ENCODE measurements at places on chromosomes 5 and 9.

GRCh38 chr9:6620796-6621195, 24.7 kb downstream of the GLDC start:
- no peak for DNase-seq

DNA sequence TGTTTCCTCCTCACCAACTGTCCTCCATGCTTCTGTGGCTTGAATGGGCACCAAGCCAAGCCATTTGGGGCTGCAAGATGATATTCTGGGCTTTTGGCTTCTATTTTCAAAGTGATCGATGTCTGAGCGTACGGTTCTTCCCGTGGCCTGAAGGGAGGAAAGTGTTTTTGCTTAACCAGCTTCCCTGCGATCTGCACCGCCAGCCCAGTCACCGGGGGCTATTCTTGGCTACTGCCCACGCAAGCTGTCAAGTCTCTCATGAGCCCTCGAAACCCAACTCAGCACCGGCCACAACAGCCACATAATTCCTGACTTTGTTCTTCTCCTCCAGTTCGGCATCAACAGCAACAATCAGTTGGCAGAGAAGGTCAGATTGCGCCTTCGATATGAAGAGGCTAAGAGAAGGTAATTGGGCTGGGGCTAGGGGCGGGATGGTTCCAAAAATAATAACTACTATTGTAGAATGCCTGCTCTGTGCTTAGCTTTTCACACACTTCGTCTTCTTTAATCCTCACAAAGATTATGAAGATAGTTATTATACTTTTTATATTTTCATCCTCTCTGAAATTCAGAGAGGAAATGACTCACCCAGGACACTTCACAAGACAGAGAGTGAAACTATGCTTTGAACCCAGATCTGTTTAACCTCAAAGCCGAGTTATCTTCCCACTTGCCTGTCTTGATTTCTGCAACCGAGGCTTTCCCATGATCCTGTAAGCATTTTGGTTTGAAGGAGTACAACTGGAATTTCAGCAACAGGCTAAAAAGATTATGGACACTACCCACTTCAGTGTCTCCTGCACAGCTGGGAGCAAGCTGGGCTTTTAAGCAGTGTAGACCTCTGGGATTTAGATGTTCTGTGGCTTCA, 76.4 kb upstream of the RARS1 start:
- DNase-seq, result peak; percentile 45

- DNase-seq, result no peak
These were observed 6.1 kb downstream of the RORB start for GRCh38 chr9:74503219-74503618.

DNA sequence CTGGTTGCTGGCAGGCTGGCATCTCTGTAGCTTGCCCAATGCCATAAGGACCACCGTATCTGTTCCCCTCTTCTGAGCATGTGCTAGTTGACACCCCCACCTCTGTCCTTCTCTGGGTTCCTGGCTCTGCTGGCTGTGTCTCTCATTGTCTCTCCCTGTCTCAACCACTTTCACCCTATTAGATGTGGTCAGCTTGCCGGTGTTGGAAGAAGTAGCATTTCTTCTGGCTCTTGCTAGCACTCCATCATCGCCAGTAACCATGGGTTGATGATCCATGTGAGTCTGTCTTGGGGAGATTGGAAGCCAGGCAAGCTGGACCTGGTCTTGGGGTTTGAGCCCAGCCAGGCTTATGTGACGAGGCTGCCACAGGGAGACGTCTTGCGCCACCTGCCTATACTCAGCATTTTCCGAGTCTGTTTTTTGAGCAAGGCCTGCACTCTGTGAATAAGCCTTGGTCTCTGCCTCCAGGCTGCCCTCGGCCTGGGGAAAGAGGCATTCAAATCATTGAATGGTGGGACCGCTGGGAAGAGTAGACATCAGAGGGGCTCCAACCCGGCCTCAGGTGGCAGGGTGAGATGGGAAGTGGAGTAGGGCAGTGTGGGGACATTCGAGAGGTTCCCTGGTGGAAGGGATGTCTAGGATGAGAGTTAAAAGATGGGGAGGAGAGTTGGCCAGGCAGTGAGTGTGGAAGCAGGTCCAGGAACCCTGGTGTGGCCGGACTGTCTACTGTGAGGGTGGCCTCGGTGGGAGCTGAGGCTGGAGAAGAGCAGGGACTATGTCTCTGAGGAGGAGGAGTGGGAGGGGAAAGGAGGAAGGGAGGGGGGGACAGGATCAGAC, 74.3 kb downstream of the ZNF618 start:
- no peak for DNase-seq

DNA sequence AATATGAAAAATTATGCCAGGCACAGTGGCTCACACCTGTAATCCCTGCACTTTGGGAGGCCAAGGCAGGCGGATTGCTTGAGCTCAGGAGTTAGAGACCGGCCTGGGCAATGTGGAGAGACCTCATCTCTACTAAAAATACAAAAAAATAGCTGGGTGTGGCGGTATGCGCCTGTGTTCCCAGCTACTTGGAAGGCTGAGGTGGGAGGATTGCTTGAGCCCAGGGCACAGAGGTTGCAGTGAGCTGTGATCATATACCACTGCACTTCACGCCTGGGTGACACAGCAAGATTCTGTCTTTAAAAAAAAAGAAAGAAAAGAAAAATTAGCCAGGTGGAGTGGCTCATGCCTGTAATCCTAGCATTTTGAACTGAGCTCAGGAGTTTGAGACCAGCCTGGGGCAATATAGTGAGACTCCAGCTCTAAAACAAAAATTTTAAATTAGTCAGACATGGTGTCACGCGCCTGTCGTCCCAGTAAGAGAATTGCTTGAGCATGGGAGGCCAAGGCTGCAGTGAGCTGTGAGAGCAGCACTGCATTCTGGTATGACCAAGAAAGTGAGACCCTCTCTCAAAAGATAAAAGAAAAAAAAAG, 18.0 kb downstream of the PLAA start:
- DNase-seq, result no peak

GRCh38 chr5:177232761-177233160, 70.8 kb downstream of the RAB24 start:
- no peak for DNase-seq

- DNase-seq, result no peak
These were observed 135.8 kb downstream of the PCSK1 start for GRCh38 chr5:96297290-96297689.

GRCh38 chr9:84874022-84874421, 204.5 kb downstream of the NTRK2 start:
- DNase-seq, result no peak

DNA sequence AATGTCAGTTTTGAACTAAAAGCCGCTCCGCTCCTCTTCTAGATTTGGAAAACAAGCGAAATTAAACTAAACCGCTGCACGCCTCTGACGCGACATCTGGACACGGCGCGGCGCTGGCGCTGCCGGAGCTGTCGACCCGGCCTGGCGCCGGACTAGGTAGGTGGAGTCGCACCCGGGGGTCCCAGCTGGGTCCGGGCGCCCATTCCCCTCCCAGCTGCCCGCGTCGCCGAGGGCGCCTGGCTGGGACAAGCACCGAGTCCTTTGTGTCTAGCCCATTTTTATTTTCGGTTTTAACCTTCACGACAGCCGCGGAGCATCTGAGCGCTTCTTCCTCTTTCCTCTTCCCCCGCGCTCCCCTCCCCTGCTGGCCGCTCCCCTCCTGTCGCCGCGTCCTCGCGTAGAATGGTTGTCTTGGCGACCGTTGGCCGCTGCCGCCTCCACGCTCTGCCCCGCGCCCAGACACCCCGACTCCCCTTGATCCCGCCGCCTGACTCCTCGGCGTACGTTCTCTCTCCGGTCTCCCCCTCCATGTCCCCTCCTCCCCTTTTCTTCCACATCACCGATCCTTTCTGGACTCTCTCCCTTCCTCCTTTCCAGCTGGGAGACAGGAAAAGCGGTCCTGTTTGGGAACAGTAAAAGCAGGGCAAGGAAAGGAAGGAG, 545 bp downstream of the CDKN2B-AS1 start:
- DNase-seq, result peak; percentile 88

DNA sequence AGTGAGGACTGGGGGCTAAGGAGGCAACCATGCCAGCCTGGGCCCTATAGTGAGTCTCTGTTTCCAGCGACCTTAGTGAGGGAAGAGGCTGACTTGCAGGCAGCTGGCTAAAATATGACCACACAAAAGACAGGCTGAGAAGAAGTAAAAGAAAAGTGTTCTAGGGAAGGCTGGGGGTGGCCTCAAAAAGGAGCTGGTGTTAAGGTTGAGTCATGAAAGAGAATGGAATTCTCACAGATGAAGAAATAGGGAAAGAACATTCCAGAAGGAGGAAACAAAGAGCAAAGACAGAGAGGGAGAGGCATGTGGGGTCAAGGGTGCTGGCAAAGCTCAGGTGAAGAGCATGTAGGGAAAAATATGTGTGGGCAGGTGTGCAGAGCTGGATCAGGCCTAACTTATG, 302.7 kb upstream of the RFX3 start:
- DNase-seq, result no peak

- no peak for DNase-seq
These were observed 361.4 kb upstream of the RPS23 start for GRCh38 chr5:82639393-82640144.

DNA sequence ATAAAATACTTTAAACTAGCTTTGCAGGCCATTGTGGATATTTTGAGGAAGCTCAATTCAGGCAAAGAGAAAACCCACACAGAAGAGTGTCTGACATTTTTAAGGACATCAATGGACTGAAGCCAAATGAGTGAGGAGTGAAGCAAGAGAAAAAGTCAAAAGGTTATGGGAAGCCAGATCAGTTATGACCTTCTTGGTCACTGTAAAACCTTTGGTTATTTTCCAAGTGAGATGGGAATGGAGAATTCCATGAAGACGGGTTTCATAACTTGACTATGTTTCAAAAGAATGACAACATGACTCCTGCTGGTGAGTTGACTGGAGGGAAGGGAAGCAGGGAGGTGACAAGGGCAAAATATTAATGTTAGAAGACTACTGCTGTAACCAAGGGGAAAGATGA, 585.2 kb downstream of the EFNA5 start:
- no peak for DNase-seq

GRCh38 chr5:131305138-131305689, 41.4 kb downstream of the CDC42SE2 start:
- DNase-seq, result no peak

DNA sequence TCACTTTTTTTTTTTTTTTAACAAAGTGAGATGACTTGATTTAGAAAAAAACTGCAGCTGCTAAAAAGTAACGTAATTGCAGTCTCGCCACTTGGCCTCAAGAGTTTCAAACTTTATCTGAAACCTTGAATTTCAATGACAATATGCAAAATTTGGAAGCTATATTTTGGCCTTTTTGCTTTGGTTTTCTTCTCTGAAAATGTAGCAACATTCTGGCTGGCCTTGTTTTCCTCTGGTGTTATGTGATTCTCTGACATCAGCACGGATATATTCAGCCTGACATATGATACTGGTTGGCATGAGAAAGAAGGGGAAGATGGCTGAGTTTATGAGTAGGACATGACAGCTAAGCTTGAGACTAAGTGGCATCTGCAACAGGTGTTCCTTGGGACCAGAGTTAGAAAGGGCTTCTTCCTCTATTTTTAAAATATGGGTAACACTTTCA, 136.5 kb downstream of the MEF2C start:
- DNase-seq, result no peak

- DNase-seq, result no peak
These were observed 14.6 kb downstream of the PRUNE2 start for GRCh38 chr9:76891279-76891678.

GRCh38 chr5:96121364-96121763, 159.7 kb upstream of the ELL2 start:
- DNase-seq, result no peak

GRCh38 chr5:176762489-176762888, 47.9 kb upstream of the UNC5A start:
- no peak for DNase-seq

GRCh38 chr5:156329171-156329611, 2.2 kb downstream of the SGCD start:
- no peak for DNase-seq
